Sciatic nerve (tissue), 2 donors: ENCODE measurements at places on chromosomes 12 and 14.

- no peak for DNase-seq
Measured at GRCh38 chr14:69859591-69859990, 19.6 kb upstream of the SMOC1 start.

DNA sequence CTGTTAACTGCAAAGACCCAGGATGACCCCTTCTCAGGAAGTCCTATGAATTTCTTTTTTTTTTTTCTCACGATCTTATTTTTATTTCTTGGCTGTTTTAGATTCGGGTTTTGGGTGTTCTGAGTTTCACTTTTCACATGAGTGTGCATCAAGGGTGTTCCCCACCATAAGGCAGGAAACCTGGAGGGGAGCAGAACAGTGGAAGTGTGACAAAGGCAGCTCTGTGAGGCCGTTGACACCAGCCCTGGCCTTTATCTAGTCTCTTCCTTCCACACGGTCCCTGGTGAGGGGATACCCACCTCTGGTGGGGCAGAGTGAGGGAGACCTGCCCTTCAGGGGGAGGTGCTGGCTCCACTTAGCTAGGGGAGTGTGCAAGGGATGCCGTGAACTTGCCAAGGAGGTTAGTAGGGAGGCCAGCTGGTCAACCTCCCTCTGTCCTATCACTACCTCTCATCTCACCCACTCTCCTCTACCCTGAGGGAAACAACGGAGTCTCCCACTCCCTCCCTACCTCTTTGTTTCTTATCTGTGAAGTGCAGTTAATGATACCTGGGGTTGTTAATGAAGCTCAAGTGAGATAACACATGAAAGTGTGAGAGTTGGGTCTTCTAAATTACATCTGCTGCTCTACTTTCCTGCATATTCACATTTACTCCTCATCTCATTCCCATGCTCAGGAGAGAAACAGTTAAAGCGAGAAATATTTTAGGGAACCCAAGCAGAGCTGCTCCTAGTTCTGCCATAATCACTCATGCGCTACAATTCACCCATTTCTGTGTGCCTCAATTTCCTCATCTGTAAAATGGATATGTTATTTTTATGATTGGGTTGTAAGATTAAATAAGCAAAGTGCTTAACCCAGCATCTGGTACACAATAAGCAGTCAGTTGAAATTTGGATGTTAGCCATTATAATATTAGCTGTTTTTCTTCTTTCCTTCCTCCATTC is 4.4 kb upstream of the GALNT6 start:
- DNase-seq: no peak

- DNase-seq: no peak
Measured at GRCh38 chr12:27589419-27589818, 65.4 kb downstream of the PPFIBP1 start.

- DNase-seq: no peak
Measured at GRCh38 chr14:103859416-103860202, 12.2 kb upstream of the PPP1R13B start.

GRCh38 chr12:105222726-105223351 is 13.1 kb downstream of the APPL2 start:
- DNase-seq: no peak

DNA sequence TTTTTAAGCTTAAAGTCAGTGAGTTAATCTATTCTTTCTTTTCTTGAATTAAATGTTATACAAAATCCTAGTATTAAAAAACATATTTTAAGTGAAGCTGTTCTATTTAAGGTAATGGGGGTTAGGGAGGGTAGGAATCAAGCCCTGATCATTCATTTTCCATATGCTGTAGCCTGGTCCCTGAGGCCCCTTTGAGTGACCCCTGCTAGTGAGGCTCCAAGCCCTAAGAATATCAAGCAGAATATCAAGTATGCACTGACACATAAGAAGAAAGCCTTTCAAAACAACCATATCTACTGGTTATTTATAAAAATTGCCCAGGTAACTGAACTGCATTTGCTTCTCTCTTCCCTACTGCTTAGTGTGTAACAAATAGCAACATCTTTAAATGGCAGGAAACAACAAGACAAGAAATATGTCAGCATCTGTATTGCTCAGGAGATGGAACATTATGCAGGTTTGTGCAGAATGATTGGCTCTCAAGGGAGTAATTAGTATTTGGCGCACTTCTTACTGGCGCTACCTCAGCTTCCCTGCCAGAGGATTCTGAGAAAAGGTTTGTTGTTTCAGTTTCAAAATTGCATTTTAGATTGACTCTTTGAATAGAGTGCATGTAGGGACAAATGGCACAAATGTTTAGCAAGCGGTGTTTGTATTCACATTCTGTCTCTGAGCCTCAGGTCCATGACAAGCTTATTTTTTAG is 223.0 kb downstream of the DUSP6 start:
- no peak for DNase-seq

DNA sequence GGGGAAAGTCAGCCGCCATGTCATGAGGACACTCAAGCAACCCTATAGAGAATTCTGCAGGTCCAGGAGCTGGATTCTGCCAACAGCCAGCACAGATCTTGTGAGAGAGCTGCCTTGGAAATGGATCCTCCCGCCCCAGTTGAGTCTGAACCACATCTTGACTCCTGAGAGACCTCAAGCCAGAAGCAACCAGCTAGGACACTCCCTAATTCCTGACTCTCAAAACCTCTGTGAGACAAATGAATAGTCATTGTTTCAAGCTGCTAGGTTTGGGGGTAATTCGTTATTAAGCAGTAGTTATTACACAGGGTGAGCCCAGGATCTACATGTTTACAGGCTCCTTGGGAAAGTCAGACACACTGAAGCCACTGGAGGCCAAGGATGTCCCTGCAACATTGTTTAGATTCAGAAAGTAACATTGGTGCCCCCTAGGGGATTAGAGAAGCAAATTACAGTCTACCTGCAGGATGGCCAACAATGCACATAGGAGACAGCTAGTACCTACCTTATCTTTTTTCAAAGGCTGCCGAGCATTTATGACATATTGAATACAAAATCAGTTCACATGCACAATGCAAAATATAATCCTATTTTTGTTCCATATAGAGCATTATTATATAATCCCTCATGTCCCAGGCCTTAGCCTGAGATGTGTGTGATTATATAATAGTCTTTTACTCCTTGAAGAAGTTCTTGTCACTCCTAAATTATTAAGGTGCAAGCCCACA is 57.9 kb upstream of the FICD start:
- DNase-seq: no peak

DNA sequence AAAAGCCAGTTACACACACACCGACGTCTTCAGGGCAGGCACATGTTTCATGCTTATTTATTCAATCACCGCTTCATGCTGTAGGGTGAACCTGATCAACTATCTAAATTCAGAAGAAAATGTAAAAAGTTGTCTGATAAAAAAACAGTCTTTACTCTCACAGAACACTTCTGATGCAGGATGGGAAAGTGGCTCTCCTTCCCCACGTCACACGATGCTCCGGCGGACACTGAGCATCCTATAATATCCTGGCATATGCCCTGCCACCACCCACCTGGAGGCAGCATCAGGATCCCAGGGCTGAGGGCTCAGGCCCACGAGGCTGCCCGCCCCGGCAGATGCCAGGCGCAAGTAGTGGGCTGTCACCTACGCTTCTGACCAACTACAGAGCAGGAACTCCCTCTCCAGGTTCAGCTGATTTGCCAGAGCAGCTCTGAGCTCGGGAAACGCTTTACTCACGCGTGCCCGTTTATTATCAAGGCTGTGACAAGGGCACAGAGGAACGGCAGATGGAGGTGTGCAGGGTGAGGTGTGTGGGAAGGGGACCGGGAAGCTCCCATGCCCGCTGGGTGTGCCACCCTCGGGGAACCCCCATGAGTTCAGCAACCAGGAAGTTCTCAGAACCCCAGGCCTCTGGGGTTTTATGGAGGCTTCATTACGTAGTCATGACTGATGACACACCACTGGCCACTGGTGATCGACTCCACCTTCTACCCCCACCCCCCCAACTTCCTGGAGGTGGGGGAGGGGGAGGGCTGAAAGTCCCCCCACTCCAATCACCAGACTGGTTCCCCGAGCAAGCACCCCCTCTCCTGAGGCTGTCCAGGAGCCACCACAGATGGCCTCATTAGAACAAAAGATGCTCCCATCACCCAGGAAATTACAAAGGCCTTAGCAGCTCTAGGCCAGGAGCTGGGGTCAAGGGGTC is 32.1 kb downstream of the SLC15A4 start:
- DNase-seq: no peak

GRCh38 chr14:22518073-22518472 is 71.0 kb downstream of the DAD1 start:
- no peak for DNase-seq

DNA sequence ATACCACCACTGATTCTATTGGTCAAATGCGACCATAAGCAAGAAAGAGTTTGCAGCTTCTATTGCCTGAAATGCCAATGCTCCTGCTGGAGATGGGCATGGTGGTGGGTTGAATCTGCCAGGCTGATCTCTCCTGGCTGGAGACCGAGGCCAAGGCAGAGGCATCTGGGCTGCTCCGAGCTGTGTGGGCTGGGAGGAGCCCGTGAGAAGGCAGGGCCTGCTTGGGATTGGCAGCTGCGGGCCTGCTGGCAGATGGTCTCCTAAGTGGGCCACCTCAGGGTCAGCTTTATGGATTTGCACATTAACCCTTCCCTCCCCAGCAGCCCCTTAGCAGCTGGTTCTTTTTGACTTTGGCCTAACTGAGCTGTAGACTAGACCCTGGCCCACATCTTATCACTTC is 25.4 kb downstream of the SRRM4 start:
- DNase-seq: no peak

GRCh38 chr14:68938271-68939150 is 40.6 kb downstream of the ACTN1 start:
- DNase-seq: no peak

DNA sequence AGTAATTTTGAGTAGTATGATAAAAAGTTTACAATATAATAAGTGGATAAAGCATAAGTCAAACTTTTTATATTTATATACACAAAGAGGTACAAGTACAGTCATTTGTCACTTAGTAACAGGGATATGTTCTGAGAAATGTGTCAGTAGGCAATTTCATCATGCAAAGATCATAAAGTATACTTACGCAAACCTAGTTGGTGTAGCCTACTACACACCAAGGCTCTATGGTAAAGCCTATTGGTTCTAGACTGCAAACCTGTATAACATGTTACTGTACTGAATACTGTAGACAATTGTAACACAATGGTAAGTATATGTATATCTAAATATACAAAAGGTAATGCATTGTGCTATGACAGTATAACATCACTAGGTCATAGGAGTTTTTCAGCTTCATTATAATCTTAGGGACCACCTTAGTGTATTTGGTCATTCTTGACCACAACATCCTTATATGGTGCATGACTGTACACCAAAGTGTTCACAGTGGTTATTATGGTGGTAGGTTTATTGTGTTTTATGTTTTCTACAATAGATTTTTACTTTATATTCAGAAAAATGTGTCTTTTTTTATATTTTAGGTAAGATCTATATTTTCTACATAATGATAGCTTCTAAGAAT is 14.9 kb upstream of the SCFD1 start:
- DNase-seq: no peak

GRCh38 chr12:13628067-13628466 is 353.3 kb downstream of the GRIN2B start:
- no peak for DNase-seq

DNA sequence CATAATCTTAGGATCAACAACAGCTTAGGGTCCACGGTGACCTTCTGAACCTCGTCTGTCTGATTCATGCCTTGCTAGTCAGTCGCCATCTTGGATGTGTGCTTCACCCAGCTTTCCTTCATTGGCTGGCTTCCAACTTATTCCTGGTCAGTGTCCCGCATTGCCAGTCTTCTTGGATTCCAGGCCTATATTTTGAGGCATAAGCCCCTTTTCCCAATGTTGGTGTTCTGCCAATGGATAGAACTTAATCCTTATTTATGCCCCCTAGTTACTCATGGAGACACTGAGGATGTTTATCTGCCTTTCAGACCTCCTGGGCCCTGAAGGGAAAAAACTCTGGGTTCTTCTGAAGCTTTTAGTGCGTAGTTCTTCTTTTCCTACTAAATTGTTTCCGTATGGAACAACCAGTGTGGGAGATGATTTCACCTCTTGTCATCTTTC is 5.8 kb downstream of the JDP2 start:
- no peak for DNase-seq
